ENCODE measurements at places on chromosomes 4 and X.

DNA sequence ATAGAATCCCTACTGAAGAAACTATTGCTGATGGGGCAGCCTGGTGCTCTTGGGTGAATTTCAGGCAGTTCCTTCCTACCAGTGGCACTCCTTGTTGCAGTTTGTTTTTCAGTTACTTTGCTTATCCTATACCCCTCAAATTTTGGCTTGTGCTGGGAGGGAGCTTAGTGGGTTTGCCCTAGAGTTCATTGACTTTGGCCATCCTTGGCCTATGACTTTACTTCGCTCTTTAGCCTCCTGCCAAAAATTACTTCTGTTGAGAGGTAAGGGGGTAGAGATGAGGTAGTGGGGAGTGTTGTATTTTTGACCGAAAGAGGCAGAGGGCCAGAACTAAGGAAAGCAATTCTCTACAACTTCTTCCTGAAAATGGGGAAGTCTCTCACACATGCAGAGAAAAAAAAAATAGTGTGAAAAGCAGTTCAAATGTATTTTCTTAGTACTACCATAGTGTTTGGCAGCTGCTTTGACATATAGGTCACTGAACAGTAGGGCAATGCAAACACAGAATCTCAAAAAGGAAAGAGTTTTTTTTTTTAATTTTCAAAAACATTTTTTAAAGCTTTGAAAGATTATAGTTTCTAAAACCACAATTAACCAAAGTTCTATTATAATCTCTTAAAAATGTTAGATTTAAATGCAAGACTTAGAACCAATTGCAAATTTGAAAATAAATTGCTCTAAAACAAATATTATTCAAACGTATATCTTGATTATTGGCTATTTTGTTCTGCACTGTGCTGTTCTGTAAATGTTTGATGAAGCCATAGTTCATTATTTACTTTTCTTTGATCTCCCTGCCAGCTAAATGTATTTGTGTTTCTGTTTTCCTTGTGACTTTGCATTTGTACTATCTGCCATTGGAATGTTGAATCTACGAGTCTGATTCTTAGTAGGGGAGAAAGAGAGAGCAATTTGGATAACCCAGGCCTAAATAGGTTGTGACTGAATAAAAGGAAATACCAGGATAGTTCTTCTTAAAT is 73.6 kb downstream of the DCK start:
- no peak for DNase-seq

DNA sequence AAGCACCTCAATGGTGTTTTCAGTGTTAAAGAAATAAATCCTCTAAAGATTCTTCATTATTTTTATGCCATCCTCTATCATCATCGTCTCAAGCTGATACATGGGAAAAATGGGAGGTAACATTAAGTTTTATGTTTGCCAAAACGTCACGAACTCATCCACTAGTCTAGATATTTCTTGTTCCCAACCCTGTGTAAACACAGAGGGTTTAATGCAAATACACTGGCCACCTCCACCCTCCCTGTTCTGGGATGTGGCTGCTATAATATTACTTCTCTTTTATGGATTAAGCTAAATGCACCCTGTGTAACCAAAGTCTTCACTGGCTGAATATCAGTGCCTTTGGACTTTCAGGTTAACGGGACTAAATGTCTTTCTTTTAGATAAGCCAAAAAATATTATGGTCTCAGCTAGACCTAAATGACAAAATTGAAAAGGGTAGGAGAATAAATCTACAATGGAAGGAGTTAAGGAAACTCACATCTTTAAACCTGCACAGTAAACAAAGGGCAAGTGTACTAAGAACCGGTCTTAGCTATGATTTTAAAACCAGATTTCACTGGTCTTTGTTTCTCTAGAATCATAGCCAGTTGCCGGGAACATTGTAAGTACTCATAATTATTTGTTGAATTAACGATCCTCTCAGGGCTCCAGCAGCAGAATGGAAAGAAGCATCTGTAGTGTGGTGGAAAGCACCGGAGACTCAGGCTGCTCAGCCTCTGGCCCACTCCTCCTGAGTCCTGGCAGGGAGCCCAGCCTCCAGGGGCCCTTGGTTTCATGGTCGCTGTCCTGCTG is 103.5 kb upstream of the NOCT start:
- no peak for DNase-seq

DNA sequence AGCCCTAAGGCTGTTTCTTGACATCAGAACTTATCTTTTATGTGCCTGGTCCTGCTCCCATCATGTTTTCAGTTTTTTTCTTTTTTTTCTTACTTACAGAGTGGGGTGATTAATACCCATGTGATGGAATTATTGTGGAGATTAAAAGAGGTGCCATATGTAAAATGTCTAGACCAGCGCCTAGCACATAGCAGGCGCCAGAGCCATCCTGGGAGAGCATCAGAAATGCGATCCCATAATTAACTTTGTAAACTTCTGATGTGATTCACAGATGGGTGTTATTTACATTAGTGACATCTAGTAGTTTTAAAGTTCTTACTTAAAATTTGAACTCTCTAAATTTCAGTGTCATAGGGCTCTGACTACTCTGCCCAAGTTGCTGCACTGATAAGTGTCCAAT is 66.2 kb upstream of the PGRMC2 start:
- DNase-seq, result no peak

- DNase-seq, result no peak
Measured at GRCh38 chr4:89142691-89143669, 31.6 kb downstream of the TIGD2 start.

DNA sequence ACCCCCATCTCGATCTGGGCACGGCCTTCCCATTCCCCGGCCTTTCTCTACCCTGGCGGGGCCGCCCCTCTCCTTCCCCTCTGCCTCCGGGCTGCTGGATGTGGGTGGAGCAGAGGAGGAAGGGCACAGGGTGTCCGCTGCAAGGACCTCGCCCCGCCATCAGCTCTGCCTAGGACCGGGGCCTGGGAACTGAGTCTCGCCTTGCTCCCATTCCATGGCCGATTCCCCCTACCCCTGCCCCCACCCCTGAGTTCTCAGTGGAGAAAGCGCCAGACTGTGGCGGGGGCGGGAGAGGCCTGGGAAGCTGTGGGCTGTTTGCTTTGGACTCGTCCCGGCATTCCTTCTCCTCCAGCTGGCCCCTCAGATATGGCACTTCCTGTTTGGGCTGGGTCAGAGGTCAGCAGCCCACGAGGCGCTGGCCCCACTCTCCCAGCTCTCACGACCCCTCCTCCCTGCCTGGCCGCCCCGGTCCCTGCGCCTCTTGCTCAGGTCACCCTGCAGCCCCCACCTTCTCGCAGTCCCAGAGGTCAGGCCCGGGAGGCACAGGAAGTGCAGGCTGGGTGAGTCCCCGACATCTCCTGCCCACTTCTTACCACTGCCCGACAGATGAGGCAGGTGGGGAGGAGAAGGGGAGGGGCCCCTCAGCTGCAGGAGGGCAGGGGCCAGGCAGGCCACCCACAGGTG is 6.4 kb upstream of the BGN start:
- DNase-seq, result no peak

DNA sequence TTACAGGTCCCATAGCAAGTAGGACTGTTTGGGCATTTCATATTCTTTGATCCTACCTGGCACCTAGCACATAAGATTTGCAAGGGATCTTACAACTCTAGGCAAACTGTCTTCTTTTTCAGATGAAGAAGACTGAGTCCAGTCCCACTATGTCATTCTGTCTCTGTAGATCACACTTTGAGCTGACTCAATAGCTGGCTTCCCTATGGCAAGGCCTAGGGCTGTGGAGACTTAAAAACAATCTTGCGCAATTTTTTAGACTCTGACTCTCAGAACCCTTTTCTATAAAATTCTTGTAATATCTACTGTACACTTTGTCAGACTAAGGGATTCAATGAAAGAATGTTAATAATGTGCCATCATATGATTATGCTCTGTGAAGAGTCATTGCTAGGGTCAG is 26.7 kb downstream of the OTC start:
- no peak for DNase-seq

- DNase-seq, result no peak
Measured at GRCh38 chr4:149248191-149248764, 567.4 kb downstream of the IQCM start.

- DNase-seq, result no peak
Measured at GRCh38 chr4:80060804-80061203, 12.2 kb downstream of the ANTXR2 start.

- DNase-seq, result no peak
Measured at GRCh38 chrX:128653524-128654060, 601.4 kb upstream of the ACTRT1 start.

- no peak for DNase-seq
Measured at GRCh38 chr4:122623637-122624166, 2.8 kb upstream of the IL21 start.

GRCh38 chr4:62550121-62550520 is 1350.0 kb downstream of the ADGRL3 start:
- DNase-seq, result no peak

DNA sequence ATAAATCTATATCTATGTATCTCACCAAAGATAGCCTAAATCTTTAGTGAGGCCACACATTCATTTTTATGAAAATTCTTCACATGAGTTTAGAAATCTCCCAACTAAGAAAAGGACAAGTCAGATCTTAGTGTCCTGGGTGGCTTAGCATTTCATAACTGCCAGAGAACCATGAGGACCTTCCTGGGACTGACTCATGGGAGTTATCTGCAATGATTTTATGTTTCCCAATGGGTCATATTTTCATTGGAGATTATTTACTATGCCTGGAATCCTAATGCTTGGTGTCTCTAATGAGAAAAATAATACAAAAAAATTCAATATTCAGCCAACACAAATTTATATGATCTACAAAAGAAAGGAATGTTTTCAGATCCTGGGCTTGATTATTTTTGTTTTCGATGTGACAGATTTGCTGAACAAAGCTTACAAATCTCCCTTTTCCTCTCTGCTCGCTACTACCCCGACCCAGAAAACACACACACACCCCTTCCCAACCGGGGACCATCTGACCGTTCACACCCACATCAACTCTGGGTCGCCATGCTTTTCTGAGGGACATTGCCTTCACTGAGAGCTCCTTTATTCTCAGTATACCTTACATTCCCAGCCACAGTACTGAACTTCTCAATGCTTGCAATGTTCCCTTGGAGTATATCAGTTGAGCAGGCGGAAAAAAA is 40.1 kb downstream of the SORBS2 start:
- no peak for DNase-seq

- DNase-seq, result no peak
Measured at GRCh38 chr4:65482410-65482809, 187.9 kb downstream of the EPHA5 start.

GRCh38 chr4:73862322-73862721 is 6.9 kb upstream of the CXCL1 start:
- no peak for DNase-seq

- no peak for DNase-seq
Measured at GRCh38 chr4:128524311-128524710, 236.7 kb upstream of the PGRMC2 start.

GRCh38 chrX:24153178-24153795 is 3.8 kb downstream of the ZFX start:
- DNase-seq, result no peak

- no peak for DNase-seq
Measured at GRCh38 chrX:124378643-124379042, 32.3 kb downstream of the SH2D1A start.

Data from CD4-positive, alpha-beta memory T cell (primary cell).